ENCODE measurements at places on chromosomes 4 and X. TPM values are rescaled to one million over a fixed set of nuclear protein-coding genes. Genes with fewer than 3 reads are reported as not detected.

Gene TNIP3
- total RNA-seq, result 0.73 TPM

Gene TLR3
- total RNA-seq, result 0.63 TPM

Gene ZNF81
- total RNA-seq, result 3.7 TPM

Gene ARMCX1
- 1.9 TPM for total RNA-seq

Gene KCTD8
- not detected for total RNA-seq

Gene TCEAL6
- not detected for total RNA-seq

Gene FRAS1
- total RNA-seq, result under 0.01 TPM

Gene HPF1
- total RNA-seq, result 4.5 TPM

Gene RRH
- not detected for total RNA-seq

Gene MND1
- 0.52 TPM for total RNA-seq

Gene FAM47E
- 0.21 TPM for total RNA-seq

Gene ADAM29
- total RNA-seq, result not detected

Gene SRPK3
- total RNA-seq, result under 0.01 TPM

Gene DDX60
- total RNA-seq, result 15.4 TPM

Gene PCSK1N
- total RNA-seq, result 3.3 TPM

Gene ZCCHC13
- total RNA-seq, result not detected

Gene DCX
- not detected for total RNA-seq

Gene RENBP
- 11.1 TPM for total RNA-seq

Gene TCP11X2
- total RNA-seq, result not detected

Gene TLR1
- 71.5 TPM for total RNA-seq

Gene GASK1B
- 19.4 TPM for total RNA-seq

Gene ZAR1
- not detected for total RNA-seq

Gene ADGRG4
- not detected for total RNA-seq

Gene CXorf58
- 0.10 TPM for total RNA-seq

Gene HTR2C
- not detected for total RNA-seq
